Endodermal cell (in vitro differentiated cells): ENCODE measurements at places on chromosomes 5 and 9.
A peak's percentile ranks its signal among the peaks of the same experiment; 100 is the strongest.

GRCh38 chr9:503881-504852, 289.5 kb downstream of the DOCK8 start:
- DNase-seq, result peak; percentile 90
- peaks cover 14% of the 10 kb centered on the region for H3K27me3 ChIP-seq
- H3K27ac ChIP-seq, result no peak within 1 kb of the TSS
- peak within 1 kb of the TSS; percentile 87 for H3K4me3 ChIP-seq

GRCh38 chr5:95649274-95649673, 2.7 kb downstream of the RFESD start:
- no peak overlapping the region for H3K27ac ChIP-seq
- no peaks in the 10 kb centered on the region for H3K27me3 ChIP-seq
- DNase-seq, result no peak
- no peaks in the 10 kb centered on the region for H3K36me3 ChIP-seq

DNA sequence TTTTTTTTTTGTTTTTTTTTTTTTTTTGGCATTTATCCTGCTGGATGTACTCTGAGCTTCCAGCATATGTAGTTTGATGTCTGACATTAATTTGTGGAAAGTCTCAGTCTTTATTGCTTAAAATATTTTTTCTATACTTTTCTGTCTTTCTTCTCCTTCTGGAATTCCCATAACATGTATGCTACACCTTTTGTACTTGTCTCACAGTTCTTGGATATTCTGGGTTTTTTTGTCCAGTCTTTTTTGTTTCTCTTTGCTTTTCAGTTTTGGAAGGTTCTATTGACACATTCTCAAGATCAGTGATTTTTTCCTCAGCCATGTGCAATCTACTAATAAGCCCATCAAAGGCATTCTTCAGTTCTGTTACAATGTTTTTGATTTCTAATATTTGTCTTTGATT, 19.4 kb upstream of the RFK start:
- H3K4me1 ChIP-seq, result no peaks in the 10 kb centered on the region
- DNase-seq, result no peak
- no peak overlapping the region for H3K4me3 ChIP-seq
- H3K27me3 ChIP-seq, result no peaks in the 10 kb centered on the region
- no peak overlapping the region for H3K27ac ChIP-seq

DNA sequence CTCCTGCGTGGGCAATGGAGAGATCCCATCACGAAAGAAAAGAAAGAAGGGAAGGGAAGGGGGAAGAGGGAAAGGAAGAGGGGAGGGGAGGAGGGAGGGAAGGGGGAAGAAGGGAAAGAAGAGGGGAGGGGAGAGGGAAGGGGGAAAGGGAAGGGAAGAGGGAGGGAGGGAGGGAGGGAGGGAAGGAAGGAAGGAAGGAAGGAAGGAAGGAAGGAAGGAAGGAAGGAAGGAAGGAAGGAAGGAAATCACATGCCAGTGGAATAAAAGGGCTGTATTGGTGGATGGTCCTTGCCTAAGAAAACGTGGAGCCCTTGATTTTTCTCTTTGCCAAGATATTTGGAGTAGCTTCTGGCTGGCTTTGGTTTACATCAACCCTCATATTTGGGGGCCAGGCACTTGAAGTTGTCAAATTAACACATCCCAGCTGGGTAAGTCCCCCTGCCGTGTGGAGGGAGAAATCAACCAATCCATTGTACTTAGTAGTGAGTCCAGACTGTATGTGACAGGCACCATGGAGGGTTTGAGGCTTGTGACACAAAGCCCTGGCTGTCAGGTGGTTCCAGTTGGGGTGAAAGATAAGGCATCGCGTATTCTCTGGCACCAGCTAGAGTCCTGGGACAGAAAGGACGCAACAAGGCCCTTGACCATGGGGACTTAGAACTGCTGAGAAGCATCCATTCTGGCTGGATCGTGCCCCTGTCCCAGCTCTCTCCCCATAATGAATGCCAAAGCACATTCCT, 23.7 kb downstream of the IDNK start:
- no peak overlapping the region for H3K4me3 ChIP-seq
- peaks cover 32% of the 10 kb centered on the region for H3K36me3 ChIP-seq
- no peak overlapping the region for H3K27ac ChIP-seq
- peaks cover 8% of the 10 kb centered on the region for H3K4me1 ChIP-seq

DNA sequence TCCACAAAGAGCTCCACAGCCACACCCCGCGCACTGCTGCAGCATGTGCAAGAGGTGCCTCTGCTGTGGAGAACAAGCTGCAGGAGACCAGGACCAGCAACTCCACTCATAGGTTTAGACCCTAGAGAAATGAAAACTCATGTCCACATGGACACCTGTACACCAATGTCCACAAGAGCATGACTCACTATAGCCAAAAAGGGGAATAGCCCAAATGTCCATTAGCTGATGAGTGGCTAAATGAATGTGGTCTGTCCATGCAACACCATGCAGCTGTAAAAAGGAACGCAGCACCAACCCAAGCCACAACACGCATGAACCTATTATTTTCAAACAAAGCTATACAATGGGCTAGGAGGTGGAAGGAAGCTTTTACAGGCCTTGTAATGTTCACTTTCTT, 18.1 kb downstream of the DYNC2I2 start:
- H3K27ac ChIP-seq, result no peak overlapping the region
- peaks cover 26% of the 10 kb centered on the region for H3K36me3 ChIP-seq
- peaks cover 6% of the 10 kb centered on the region for H3K4me1 ChIP-seq
- no peak for DNase-seq
- no peaks in the 10 kb centered on the region for H3K27me3 ChIP-seq

DNA sequence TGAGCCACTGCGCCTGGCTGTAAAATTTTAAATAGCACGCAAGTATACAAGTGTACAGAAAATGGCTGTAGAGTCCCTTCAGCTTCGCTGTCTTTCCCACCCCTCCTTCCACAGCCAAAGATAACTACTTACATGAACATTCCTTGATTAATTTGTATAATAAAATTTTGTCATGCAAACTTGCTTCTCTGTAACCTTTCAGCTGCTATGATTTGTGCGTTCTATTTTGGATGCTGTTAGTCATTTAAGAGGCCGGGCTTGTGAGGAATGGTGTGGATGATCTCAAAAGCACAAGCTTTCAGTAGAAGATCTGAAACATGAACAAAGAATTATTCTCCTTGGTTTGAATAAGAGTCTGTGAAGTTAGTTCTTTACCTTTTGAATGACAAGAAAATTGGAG, 115.0 kb upstream of the TLE1 start:
- no peaks in the 10 kb centered on the region for H3K27me3 ChIP-seq
- H3K27ac ChIP-seq, result no peak overlapping the region
- H3K4me3 ChIP-seq, result no peak overlapping the region

GRCh38 chr5:52560366-52560765, 227.3 kb upstream of the ITGA1 start:
- no peaks in the 10 kb centered on the region for H3K36me3 ChIP-seq
- H3K27ac ChIP-seq, result no peak overlapping the region
- no peaks in the 10 kb centered on the region for H3K27me3 ChIP-seq
- H3K4me3 ChIP-seq, result no peak overlapping the region
- peaks cover 4% of the 10 kb centered on the region for H3K4me1 ChIP-seq

DNA sequence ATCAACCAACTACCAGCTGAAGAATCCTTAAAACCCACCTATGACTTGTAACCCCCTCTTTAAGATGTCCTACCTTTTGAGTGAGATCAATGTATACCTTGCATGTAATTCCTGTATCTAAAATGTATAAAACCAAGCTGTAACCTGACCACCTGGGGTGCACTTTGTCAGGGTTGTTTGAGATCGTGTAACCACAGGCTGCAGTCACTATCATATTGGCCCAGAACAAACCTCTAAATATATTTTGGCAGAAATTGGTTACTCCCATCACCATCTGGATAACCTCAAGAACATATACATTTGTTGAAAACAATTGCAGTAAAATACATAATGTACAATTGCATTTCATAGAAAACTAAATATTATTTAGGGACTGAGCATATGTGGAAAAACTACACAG, 8.4 kb downstream of the CARNMT1 start:
- H3K27ac ChIP-seq, result no peak overlapping the region
- H3K4me1 ChIP-seq, result no peaks in the 10 kb centered on the region
- H3K27me3 ChIP-seq, result no peaks in the 10 kb centered on the region
- no peaks in the 10 kb centered on the region for H3K36me3 ChIP-seq
- no peak overlapping the region for H3K4me3 ChIP-seq

DNA sequence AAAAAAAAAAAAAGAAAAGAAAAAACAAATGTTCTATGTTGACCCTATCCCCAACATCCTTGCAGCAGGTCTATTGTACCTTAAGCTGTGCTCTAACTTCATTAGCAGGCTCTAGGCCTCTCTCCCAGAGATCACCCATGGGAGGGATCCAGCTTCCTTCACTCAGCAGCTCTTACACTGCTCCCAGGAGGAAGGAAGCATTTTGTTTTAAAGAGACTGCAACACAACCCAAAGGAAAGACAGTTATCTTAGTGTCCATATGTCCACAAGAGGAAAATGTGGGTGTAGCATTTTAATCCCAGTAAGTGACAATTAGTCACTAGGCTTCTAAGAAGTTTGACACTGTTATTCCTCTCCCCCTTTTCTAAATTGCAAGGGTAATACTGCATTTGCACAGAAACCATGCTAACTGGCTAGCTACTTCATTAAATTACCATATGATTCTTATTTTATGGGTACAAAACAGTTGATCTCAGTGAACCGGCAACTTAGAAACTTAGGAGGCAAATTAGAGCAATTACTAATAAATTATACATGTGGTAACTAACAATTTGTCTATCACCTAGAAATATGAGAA, 58.8 kb downstream of the MARCHF3 start:
- no peak for DNase-seq
- H3K4me3 ChIP-seq, result no peak overlapping the region
- peaks cover 23% of the 10 kb centered on the region for H3K36me3 ChIP-seq
- no peak overlapping the region for H3K27ac ChIP-seq
- H3K4me1 ChIP-seq, result no peaks in the 10 kb centered on the region

DNA sequence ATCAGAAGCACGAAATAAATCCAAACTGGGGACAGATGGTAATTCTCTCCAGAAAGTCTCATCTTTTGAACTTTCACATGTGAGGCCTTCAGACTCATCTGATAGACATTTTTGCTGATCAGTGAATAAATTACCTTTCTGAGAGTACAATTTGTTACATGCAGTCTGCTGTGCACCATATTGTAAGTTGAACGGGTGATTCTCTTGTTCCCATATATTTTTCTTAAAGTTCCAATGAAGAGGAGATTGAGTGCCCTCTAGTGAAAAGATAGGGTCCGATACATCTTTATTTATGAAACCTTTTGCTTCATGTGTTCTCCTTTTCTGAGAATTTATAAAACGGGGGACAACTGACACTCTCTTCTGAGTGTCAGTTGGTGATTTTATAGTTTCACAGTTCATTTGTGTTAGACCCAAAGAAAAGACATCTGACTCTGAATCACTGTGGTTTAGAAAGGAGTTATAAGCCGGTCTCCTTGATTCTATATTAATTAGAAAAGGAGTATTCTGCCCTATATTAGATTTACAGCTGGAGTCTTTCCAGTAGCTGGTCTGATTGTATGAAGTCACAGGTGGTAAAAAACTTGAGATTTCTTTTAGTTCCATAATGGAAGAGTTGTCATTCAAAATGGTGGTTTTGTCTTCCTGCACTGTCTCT, 30.4 kb downstream of the GNG10 start:
- no peaks in the 10 kb centered on the region for H3K27me3 ChIP-seq
- H3K4me1 ChIP-seq, result no peaks in the 10 kb centered on the region
- no peak overlapping the region for H3K27ac ChIP-seq
- H3K4me3 ChIP-seq, result no peak overlapping the region

GRCh38 chr5:119221330-119221729, 134.5 kb upstream of the TNFAIP8 start:
- H3K27ac ChIP-seq, result no peak overlapping the region
- DNase-seq, result no peak
- peaks cover 51% of the 10 kb centered on the region for H3K36me3 ChIP-seq
- no peaks in the 10 kb centered on the region for H3K4me1 ChIP-seq

DNA sequence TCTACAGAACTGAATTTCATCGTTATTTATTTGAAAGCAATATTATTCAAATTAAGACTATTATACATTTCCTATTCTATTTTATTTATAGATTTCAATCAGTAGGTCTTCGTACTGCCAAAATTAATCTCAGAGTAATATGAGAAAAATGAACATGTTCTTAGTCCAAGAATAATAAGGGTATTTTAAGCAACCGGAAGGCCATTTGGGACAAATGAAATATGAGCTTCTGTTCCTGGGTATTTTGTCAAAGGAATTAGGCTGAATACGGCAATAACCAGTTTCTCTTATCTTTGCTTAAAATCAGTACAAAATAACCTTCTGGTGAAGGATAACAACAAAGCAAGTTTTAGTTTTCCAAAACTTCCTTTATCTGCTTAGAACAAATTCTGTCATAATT, 410.3 kb upstream of the PRR16 start:
- H3K27ac ChIP-seq, result no peak overlapping the region
- DNase-seq, result no peak
- H3K36me3 ChIP-seq, result no peaks in the 10 kb centered on the region
- no peaks in the 10 kb centered on the region for H3K27me3 ChIP-seq
- H3K4me1 ChIP-seq, result peaks cover 5% of the 10 kb centered on the region

GRCh38 chr5:131999441-132000240, 11.8 kb downstream of the ACSL6 start:
- DNase-seq, result peak; percentile 63
- no peaks in the 10 kb centered on the region for H3K36me3 ChIP-seq
- peaks cover 6% of the 10 kb centered on the region for H3K4me1 ChIP-seq
- no peak overlapping the region for H3K4me3 ChIP-seq

DNA sequence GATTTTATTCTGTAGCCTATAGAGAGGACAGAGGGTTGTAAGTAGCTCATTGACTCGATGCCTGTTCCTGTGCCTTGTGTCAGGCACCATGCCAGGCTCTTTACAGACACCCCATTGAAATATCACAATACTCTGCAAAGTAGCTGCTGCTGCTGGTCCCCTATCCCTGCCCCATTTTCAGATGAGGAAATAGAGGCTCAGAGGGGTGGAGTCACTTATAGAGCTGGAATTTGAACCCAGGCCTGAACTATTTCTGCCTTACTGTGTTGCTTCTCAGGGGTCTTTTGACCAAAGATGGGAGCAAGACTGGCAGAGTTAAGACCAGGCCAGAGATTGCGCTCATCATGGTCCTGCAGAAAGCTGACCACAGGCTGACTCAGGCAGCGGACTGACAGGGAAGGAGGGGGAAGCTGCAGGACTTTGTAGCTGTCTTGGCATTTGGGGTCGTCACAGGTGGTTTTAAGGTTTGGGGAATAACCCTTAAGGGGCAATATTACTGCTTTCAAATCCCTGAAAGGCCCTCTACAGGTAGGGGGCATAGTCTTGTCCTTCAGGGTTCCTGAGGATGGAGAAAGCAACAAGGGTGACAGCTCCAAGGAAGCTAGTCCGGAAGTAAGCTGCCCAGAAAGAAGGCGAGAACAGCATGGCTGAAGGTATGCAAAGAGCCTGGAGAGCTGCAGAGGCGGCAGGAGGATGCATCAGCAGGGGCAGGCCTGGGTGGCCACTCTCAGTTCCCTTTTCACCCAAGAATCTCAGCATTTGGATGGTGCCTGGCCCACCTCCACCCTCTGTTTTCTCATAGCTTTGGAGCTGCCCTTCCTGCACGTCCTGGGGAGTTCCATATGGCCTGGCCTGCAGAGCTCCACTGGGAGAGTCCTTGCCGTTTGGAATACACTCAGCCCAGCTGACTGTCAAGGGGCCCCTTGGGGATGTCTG, 18.3 kb upstream of the NDST1 start:
- DNase-seq, result peak; percentile 77
- H3K27ac ChIP-seq, result no peak overlapping the region
- peaks cover 14% of the 10 kb centered on the region for H3K4me1 ChIP-seq
- no peak overlapping the region for H3K4me3 ChIP-seq
- no peaks in the 10 kb centered on the region for H3K27me3 ChIP-seq
